Mucosa of gallbladder (tissue), 1 donor: ENCODE measurements at places on chromosomes 7 and 10.
A peak's percentile ranks its signal among the peaks of the same experiment; 100 is the strongest.

DNA sequence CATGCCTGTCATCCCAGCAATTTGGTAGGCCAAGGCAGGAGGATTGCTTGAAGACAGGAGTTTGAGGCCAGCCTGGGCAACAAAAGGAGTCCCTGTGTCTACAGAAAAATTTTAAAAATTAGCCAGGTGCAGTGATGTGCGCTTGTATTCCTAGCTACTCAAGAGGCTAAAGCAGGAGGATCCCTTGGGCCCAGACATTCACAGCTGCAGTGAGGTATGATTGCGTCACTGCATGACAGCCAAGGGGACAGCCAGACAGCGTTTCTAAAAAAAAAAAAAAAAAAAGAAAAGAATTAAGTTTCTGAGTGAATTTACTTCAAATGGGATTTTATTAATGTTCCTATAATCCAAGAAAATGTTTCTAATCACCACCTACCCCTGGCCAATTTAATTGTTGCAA lies 87.4 kb upstream of the RNF148 start:
- DNase-seq = no peak

GRCh38 chr10:87866412-87866974 lies 3.1 kb downstream of the PTEN start:
- no peak for DNase-seq

DNA sequence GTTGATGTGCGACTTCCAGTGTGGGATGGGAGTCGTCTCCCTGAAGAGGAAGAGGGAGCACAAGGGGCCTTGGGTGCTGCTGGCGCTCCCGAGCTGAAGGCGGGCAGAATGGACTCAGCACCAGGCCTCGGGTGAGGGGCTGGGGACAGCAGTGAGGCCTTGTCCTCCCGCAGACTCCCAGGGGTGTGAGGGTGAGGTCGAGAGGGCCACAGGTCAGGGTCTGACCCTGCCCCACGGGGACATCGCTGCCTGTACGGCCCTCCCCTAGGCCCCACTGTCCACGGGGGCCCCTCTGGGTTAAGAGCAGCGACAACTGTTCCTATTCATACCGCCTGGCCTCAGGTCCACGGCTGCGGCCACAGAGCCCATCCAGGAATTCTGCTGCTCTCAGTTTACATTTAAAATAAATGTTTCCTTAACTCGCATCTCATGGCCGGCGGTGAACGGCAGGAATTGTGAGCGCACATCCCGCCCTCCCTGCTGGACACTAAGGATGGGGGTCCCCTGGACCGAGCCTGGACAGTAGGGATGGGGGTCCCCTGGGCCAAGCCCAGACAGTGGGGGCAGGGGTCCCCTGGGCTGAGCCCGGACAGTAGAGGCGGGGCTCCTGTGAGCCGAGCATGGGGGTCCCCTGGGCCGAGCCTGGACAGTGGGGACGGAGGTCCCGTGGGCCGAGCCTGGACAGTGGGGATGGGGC lies 61.7 kb downstream of the PDGFA start:
- DNase-seq = no peak

GRCh38 chr7:2980401-2981102 lies 63.1 kb downstream of the CARD11 start:
- no peak for DNase-seq

DNA sequence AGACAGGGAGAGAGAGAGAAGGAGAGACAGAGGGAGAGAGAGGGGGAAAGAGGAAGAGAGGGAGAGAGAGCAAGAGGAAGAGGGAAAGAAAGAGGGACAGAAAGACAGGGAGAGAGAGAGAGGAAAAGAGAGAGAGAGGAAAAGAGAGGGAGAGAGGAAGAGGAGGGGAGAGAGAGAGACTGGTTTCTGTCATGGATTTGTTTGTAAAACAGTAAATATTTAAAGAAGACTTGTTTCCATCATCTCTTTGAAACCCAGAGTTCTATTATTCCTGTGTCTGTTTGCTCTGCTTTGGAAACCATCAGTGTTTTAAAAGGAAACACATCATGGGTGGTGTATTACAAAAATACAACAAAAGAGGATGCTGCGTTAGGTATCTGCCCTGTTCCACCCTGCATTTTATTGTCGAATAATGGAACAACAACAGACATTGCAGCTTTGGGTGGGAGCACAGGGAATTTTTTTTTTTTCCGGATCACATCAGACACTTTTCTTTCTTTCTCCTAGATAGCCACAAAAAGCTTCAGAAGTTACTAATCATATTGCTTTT lies 150.7 kb upstream of the RSU1 start:
- no peak for DNase-seq

GRCh38 chr7:82442492-82443035 lies 1.0 kb downstream of the CACNA2D1 start:
- DNase-seq = no peak

DNA sequence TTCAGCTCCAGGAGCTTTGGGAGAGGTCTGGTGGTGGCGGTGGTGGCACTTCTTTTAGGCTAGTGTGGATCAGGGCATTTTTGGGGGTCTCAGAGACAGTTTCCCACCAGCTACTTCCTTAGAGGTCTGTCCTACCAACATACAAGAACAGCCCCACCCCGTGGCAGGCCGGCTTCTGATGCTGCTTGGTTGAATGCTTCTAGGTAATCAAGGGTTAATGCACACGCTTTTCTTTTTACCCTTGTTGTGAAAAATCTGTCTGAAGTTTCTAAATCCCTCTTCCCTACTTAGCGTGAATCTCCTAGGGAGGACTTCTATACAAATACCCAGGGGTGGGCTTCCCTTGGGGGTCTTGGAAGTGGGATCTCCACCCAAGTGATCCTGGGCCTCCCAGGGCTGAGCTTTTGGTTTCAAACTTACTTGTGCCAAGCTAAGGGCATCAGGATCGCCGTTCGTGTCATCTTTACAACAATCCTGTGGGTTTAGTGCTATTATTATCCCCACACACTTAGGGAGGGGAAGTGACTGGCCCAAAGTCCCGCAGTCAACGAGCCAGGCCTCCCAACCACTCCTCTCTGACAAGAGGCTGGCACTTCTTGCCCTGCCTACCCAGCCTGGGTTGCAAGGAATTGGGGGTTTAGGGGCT lies 1.7 kb downstream of the SH2B2 start:
- DNase-seq = no peak

DNA sequence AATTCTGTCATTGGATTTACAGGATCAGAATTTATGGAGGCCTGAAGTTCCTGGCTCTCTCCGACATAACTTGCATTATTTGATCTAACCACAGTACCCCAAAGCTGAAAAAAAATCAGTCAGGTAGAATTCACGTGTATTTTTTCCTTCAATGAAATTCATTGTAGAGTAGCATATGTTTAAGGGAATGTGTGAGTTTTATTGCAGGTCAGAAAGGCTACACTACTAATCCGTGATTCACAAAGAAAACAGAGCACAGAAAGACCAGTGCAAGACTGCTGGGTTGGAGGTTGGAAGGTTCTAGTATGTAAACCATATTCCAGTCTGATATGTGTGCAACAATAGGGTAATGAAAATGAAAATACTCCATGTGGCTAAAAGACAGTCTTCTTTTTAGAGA lies 247.0 kb upstream of the FERD3L start:
- no peak for DNase-seq

DNA sequence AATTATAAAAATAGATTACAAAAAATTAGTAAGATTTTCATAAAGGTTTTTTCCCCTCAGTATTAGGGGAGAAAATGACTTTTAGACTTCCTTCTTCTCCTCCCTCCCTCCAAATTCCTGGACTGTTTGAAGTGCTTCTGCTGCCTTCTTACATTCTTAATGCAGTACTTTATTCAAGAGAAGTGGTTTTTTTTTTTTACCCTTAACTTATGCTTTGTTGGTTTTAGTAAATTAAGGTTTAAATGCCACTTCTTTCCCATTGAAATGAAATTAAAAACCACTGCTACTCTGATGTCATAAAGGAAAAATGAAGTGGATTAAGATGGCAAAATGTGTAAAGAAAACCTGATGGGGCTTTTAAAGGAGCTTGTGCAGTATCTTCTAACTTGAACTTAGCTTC lies 140.7 kb downstream of the VTI1A start:
- DNase-seq = no peak

DNA sequence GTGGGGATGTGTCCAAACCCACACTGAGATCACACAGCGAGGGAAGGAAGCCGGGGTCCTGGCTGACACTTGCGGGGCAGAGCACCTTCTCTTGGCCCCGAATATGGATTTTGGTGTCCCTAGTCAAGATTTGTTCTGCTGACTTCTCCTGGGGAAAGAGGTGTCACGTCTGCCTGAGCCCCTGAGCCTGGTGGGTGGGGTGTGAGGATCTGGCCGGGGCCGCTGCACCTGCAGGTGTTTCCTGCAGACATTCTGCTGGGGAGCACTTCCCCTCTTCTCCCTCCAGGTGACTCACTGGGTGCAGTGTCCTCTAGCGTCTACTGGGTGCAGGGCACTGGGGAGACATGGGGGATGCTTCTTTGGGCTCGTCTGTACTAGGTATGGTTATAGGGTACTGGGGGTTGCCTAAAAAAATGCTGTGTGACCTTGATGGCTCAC lies 99.2 kb downstream of the GRK5 start:
- no peak for DNase-seq

DNA sequence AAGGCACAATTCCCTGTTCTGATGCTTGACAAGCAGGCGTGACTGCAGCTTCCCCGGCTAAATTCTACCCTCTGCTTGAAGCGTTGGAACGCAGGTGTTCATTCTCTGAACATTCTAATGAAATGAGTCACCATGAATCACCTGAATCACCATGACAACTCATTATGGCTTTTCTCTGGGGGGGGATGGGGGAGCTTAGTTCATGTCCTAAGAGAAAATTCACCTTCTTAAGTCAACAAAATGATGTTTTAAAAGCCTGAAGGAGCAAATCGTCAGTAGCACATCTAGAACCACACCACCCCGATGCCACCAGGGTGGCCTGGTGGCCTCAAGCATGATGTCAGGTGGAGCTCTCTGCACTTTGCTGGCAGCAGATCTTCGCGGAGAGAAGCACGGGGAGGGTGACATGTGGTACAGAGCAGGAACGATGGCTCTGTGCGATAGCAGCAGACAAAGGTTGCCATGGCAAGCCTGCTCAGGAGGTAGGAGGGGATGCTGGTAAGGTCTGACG lies 33.7 kb downstream of the DDC start:
- peak; percentile 59 for DNase-seq

DNA sequence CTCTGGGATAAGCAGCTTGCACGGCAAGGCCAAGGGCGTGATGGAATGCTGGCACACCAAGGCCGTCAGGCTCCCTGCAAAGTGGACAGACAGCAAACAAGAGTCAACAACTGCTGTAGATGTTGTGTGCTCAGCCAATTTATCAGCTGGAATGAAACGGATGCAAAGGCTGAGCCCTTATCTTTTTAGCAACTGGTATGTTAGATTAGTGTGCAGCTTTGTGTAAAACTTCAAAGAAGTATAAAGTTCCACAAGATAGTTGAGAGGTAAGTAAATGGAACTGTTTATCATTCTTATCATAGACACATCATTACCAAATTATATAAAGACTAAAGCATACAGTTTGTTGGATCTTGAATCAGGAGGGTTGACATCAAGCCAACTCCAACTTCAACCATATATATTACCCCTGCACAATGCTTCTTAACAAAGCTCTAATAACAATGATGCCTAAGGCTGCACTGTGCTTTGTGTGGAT lies 289.0 kb downstream of the TNS3 start:
- no peak for DNase-seq

DNA sequence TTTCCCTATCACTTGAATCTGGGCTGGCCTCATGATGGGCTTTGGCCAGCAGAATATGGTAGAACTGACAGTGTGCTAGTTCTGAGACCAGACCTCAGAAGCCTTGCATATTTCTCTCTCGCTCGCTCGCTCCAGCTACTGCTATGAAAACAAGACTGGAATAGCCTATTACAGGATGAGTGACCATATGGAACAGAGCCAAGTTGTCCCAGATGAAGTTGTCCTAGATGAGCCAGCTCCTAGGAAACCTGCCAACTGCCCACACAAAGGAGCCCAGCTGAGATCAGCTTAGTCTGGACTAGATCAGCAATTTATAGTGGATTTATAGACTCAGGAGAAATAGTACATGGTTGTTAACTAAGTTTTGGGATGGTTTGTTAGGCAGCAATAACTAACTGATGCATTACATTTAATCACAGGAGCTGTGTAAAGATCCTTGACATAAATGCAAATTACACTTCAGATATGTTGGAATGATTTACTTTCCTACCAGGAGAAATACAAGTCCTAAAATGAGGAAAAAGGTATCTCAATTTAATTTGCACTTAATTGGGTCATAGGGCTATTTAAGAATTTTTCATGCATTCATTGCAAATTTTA lies 6.8 kb upstream of the HECW1 start:
- no peak for DNase-seq

DNA sequence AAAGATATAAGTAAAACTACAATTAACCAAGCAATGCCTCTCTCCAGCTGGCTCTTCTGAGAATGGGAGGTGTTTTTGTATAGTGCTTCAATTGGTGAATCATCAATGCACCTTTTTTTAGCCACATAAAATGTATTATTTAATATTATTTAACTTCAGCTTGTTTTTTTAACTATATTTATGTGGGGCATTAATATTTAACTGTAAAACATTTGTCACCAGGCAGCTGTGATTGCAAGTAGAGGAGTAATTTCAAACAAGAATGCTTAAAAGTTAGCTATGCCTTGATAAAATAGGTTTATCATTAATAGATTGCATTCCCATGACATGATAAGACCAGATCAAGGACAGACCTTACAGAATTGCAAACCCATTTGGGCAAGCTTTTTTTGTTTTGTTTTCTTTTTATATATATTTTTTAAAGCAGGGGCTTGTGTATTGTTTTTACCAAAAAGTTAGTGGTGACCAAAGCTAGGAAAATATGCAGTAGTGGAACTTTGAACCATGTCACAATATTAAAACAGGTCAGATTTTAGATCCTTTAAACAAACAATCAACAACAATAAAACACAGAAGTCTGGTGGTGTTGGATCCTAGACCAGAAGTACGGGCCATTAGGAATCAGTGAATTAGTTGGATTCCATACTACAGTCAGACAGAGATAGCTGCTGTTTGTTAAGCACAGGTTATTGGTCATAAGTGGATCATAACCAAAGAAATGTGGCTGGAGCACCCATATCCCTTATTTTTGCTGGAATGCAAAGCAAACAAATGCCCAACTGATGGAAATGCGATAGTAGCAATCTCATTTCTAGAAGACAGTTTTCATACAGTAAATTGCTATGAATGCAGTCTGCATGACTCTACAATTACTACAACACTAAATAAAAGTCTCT lies 2.9 kb downstream of the CAV2 start:
- no peak for DNase-seq

GRCh38 chr7:100017300-100017699 lies 1.9 kb downstream of the ZKSCAN1 start:
- peak; percentile 52 for DNase-seq

- DNase-seq = no peak
Observed at GRCh38 chr10:45147000-45147399, 146.3 kb downstream of the ZNF22 start.

DNA sequence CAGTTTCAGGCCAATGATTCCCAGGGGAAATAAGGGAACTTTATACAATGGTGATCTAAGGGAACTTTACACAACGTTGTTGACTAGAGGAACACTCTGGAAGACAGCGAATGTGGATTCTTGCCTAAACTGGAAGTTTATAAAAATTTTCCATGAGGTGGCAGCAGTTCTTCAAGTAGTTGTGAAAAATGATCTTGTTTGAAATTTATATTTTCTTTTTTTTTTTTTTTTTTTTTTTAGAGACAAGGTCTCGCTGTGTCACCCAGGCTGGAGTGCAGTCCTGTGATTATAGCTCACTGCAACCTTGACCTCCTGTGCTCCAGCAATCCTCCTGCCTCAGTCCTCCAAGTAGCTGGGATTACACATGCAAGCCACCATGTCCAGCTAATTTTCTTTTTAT lies 32.1 kb upstream of the GTF2I start:
- DNase-seq = no peak
